Hindlimb muscle (tissue), 1 donor: ENCODE measurements at places on chromosomes 7 and 10. TPM values are rescaled to one million over a fixed set of nuclear protein-coding genes. Genes with fewer than 3 reads are reported as not detected.

GNAI1 gene
- 33.1 TPM for polyA plus RNA-seq

CACNB2 gene
- 1.2 TPM for polyA plus RNA-seq

DNA sequence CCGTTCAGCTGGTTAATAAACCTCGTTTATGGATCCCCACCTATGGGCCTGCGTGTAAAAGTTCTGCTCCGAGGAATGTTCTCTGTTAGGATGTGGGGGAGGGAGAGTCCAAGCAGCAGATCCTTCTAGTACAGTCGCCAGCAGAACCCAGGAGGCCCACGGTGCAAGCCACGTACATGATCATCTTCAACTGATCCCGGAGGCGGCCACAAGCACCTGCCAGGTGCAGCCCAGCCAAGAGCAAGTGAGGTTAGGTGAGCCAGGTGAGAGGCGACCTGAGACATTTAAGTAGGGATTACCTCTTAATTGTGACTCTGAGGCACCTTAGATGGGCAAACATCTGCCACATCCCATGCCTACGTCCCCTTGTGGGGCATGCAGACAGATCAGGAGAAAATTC is 18.0 kb upstream of the FGFR2 start:
- no peak for DNase-seq

GRCh38 chr10:72462261-72462660 is 107.5 kb upstream of the DNAJB12 start:
- no peak for DNase-seq

DNA sequence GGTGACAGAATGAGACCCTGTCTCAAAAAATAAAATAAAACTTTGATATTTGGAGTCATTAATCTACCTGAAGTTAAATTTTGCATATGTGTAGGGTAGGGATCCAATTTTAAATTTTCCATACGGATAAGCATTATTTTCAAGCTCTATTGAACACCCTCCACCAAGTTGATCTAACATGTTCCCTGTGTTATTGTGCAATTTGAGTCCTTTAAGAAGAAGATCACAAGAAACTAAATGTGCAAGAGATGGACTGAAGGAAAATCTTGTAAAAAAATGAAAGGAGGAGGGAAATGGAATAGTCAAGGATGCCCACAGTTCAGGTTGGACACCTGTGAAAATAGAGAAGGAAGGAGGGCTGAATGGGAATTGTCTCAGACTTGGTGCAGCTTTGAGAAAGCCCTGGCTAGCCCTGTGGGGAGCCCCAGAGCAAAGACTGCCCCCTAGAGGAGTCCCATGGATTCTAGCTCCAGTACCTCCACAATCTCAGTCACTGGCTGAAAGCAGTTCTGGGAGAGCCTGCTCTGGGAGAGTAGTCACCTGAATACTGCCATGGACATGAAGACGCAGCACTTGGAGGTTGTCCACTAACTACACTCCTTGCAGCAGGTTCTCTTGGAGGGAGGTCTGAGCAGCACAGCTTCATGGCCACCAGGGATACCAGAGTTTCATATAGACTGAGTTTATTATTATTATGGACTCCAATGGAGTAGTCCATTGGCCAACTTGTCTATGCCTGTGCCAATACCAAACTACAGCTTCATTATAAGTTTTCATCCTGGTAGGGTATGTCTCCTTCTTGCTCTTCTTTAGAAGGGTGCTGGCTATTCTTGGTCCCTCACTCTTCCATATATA is 5.7 kb upstream of the TIAL1 start:
- no peak for DNase-seq

DNA sequence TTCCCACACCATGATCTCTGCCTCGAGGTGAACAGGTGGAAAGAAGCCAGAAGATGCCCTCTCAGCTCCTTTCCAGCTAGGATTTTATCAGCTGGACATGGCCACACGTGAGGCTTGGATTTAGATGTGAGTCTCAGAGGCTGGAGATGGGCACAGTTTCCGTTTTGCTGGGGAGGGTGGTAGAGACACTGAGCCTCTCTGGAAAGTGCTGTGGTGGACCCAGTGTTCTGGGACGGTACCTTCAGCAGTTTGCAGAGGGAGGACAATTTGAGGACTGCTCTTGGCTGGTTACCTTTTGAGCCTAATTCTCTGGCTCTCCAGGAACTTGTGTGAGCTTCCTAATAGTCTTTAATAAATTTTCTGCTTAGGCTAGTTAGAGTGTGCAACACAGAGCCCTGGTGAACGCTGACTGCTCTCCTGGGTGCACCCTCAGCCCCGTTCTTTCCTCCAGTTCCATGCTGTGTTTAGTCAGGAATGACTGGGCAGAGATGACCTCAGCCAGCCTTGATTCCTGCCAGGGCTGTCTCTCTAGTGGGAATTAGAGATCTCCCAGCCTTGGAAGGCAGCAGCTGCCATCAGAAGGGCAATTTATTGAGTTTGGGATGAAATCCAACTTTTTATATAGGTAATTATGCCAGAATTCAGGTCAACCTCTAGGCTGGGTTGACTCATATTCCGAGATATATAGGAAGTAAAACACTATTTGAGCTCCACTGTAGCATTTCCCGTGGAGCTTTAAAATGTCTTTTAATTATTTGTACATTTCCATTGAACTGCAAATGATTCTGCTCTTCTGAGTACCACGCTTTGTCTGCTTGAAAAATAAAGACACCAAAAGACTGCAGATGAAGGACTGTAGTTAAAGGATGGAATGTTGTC is 103.9 kb downstream of the GATA3 start:
- DNase-seq, result no peak

GRCh38 chr7:109125001-109125400 is 555.3 kb downstream of the DNAJB9 start:
- DNase-seq, result no peak
